ENCODE measurements at places on chromosomes 4 and X.

- no peak for DNase-seq
Observed at GRCh38 chr4:187433141-187433540, 562.4 kb upstream of the ZFP42 start.

DNA sequence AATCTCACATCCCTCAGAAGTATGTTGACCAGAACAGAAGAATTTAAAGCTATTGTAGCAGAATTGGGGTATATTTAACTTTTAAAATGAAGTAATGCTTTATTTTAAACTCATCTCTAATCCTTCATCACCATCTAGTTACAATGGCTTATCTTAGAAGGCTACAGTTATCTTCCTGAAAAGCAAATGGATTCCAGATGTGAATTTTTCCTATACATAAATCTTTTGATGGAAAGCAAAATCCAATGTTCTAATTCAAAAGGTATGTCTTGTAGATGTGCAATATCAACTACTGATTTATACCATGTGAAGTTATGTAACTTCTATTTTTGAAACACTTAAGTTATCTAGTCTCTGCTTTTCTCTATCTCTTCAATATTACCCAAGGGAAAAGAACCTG, 47.6 kb downstream of the CCNG2 start:
- DNase-seq, result no peak

DNA sequence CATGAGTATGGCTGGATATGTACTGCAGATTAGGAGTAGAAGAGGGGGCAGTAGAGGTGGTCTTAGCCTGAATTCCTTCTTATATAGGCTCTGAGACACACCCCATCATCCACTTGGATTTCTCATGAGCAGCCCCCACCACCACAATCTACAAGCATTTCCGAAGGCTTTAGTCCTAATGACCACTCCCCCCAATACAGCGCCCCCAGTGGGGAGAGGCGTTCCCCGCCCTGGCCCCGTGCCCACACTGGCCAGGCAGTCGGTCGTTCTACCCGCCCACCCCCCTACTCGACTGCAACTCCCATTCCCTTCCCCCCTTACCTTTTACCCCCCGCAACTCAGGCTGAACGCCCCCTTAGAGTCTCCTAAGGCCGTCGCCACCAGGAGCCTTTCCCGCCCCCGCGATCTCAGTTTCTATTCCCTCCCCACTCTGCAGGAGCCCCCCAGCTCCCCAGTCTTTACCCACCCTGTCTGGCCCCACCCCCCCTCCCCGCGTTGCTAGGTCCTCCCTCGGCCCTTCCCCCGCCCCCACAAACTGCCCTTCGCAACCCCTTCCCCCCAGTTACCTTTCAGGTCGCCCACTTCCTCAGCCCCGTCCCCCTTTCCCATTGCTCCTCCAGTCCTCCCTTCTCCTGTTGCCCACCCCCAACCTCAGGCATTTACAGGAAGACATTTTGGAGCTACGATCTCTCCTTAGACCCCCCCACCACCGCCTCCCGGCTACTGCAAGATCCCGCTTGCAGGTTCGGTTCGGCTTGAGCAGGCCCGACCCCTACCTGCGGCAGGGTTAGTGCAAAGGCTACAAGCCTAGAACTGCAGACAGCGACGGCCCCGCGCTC, 468 bp downstream of the ZMYM3 start:
- no peak for DNase-seq

GRCh38 chr4:113365377-113365776, 315.9 kb downstream of the ANK2 start:
- no peak for DNase-seq

DNA sequence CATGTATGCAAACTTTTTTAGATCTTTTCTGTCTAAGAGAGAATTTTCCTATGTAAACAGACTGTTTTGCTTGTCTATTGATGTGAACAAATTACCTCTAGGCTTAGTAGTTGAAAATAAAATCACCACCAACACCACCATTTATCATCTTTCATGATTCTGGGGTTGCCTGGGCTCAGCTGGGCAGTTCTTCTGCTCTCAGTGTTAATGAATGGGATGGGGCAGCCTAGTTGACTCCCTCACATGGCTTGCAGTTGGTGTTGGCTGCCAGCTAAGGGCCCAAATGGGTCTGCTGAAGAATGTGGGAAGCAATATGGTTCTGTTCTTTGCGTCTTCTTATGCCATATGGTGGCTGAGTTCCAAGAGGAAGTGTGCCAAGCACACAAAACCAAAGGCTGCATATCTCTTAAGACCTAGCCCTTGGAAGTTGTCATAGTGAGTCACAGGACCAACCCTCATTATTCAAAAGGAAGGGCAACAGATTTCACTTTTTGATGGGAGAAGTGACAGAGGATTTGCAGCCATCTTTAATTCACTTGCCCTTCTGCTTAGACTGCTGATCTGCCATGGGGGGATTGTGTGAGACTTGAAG, 17.9 kb downstream of the REELD1 start:
- no peak for DNase-seq

DNA sequence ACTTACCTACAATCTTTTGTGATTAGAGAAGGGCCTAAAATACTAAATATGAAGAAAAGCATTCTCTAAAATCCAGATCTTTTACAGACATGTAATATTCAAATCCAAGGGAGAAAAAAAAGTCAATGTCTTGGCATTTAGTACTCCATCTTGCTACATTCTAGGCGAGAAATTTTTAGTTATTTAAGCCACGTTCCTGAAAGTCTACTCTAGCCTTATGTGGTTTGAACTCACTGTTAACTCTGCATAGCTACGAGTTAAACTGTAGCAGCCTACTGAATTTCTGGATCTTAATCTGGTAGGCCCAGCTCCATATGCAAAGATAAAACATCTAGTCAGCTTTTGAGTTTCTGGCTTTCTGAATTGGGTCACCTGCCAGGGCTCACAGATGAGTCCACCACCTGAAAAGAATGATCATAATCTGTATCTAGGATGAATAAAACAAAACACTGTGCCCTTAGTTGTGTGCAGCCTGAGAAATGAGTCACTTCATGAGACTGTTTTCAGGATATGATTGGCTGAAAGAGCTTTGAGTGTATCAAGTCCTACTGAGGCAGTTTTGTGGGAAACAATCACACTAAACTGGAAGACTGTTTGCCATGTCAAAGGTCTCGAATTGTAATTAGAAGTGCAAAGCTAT, 3.2 kb upstream of the NEK1 start:
- no peak for DNase-seq
